Left hindlimb (tissue), 1 donor: ENCODE measurements at places on chromosomes 2 and 18.

DNA sequence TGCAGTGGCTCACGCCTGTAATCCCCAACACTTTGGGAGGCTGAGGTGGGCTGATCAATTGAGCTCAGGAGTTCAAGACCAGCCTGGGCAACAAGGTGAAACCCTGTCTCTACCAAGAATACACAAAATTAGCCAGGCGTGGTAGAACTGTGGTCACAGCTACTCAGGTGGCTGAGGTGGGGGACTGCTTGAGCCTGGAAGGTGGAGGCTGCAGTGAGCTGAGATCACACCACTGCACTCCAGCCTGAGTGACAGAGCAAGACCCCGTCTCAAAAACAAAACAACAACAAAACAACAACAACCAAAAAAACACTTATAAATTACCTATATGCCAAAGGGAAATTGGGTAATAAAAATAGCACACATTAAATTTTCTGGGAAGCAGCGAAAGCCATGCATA is 141.6 kb downstream of the HDAC4 start:
- DNase-seq = no peak

DNA sequence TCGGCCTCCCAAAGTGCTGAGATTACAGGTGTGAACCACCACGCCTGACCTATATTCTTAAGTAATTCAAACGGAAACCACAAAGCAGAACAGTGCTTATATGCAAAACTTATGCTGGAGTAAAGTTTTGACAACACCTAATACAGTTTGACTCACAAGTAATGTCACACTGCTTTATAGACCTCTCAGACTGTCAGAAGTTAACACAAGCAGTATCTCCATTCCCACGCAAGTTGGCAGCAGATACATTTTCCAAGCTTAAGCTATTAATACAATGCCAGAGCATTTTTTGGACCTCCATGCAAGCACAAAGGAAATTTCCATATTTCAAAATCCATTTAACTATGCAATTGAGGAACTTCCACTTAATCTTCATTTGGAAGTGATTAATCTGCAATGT is 21.0 kb upstream of the SANBR start:
- no peak for DNase-seq

DNA sequence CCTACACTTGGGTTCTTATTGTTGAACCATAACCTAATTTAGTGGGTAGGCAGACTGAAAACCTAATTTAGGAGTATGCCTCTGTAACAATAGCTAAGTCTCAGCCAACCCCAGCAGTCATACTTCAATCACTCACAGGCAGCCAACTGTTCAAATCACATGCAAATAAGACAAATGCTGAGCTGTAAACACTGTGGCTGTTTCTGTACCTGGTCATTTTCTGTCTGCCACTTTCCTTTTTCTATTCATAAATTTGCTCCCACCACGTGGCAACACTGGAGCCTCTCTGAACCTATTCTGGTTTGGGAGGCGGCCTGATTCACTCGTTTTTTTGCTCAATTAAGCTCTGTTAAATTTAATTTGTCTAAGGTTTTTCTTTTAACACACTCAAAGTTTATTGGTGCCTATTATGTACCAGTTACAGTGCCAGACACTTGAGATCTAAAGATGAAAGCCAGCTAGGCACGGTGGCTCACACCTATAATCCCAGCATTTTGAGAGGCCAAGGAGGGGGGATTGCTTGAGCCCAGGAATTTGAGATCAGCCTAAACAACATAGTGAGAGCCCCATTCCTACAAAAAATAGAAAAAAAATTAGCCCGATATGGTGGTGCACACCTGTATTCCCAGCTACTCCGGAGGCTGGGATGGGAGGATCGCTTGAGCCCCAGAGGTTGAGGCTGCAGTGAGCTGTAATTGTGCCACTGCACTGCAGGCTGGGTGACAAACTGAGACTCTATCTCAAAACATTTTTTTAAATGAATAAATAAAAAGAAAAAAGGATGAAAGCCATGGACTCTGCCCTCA is 41.1 kb downstream of the THNSL2 start:
- no peak for DNase-seq

DNA sequence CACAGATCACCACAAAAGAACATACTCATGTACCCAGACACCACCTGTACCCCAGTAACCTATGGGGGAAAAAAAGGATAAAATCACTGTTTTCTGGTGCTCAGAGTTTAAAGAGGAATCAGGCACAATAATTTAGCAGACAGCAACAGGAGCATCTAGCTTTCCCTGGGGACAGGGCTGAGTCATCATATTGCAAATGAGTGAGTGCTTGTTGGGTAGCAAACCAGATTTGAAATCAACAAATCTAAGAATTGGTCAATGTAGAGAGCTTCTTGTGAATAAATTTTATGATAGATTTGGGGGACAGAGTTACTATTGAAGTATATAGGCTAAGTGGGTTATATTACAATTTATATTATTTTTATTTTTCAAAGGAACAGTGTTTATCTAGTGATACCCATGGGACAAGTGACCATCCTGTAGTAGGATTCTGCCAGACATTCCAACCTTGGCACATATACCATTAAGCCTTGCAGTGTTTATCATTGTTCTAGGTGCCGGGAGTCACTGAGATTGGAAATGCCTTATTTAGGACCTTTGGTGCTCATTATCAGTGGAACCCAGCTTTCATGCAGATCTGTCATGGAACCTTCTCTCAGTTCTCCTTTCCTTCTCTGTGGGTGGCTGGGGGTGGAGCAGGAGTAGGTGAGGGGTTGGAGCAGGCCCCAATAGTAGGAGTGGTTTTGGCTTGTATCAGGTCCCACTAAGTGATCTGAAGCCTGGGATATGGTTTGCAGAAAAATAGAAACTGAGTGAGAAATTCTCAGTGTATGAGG is 117.2 kb downstream of the CERS6 start:
- DNase-seq = no peak

DNA sequence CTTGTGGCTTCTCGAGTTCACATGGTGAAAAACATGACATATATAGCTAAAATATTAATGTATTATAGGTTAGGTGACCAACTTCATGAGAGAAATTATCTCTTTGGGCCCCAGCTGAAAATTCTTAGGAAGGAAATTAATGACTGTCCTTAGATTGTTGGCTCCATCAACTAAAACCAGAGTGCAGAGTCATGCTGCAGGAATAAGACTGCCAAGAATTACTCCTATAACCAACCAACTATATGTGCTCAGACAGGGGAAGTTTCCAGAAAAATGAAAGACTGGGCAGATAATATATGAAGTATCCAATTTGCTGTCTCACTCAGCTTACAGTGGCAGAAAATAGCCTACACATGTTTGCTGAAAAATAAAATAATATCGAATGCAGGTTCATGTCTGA is 71.0 kb upstream of the TMEFF2 start:
- DNase-seq = no peak

GRCh38 chr2:230160112-230160660 is 59.6 kb downstream of the SP110 start:
- DNase-seq = peak; percentile 55

DNA sequence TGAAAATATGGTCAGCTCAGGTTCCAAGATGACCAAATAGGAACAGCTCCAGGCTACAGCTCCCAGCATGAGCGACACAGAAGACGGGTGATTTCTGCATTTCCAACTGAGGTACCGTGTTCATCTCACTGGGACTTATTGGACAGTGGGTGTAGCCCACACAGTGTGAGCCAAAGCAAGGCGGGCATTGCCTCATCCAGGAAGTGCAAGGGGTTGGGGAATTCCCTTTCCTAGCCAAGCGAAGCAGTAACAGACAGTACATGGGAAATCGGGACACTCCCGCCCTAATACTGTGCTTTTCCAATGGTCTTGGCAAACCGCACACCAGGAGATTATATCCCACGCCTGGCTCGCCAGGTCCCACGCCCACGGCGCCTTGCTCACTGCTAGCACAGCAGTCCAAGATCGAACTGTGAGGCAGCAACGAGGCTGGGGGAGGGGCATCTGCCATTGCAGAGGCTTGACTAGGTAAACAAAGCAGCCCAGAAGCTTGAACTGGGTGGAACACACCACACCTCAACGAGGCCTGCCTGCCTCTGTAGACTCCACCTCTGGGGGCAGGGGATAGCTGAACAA is 57.5 kb downstream of the WDPCP start:
- DNase-seq = no peak

- peak; percentile 54 for DNase-seq
Measured at GRCh38 chr18:3062798-3063680, 50.1 kb upstream of the LPIN2 start.

GRCh38 chr2:12046641-12047040 is 300.2 kb downstream of the LPIN1 start:
- DNase-seq = no peak

DNA sequence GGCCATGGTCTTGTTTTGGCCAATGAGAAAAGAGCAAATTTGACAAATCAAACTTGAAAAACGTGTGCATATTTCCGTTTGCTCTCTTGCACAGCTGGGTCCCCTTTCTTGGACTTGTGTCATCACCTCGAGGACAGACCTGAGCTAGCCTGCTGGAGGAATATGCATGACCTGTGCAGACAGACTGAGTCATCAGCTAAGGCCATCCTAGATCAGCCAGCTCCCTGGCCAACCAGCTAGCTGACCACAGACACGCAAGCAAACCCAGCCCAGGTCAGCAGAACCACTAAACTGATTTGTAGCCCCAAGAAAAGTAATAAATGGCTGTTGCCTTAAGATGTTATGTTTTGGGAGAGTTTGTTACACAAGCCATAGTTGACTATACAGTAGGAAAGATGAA is 61.3 kb upstream of the PAX3 start:
- DNase-seq = no peak

DNA sequence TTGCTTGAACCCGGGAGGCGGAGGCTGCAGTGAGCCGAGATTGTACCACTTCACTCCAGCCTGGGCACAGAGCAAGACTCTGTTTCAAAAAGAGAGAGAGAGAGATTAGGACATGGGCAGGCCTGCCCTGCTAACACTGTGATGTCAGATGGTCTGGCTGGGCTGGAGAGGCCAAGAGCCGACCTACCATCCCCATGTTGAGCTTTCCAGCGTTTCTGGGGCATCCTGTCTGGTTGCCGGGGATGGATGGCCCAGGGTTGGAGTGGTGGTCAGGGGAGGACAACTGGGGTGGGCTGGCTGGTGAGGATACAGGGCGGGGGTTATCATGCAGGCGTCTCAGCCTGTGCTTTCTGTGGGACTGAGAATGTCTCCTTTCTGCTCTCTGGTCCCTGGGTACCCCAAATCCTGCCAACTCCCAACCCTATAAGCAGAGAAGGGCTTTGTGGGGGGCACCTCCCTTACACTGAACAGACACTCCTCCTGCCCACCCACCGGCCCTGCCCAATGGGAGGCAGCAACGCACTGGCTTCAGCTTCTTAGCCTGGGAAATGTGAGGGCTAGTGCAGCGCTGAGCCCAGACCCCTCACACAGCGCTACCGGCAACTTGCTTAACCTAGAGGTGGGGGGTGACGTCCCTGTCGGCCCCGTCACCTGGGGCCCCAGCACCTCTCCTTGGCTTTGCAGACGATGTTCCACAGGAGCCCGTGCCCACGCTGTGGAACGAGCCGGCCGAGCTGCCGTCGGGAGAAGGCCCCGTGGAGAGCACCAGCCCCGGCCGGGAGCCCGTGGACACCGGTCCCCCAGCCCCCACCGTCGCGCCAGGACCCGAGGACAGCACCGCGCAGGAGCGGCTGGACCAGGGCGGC is 5.4 kb downstream of the SNORC start:
- no peak for DNase-seq

DNA sequence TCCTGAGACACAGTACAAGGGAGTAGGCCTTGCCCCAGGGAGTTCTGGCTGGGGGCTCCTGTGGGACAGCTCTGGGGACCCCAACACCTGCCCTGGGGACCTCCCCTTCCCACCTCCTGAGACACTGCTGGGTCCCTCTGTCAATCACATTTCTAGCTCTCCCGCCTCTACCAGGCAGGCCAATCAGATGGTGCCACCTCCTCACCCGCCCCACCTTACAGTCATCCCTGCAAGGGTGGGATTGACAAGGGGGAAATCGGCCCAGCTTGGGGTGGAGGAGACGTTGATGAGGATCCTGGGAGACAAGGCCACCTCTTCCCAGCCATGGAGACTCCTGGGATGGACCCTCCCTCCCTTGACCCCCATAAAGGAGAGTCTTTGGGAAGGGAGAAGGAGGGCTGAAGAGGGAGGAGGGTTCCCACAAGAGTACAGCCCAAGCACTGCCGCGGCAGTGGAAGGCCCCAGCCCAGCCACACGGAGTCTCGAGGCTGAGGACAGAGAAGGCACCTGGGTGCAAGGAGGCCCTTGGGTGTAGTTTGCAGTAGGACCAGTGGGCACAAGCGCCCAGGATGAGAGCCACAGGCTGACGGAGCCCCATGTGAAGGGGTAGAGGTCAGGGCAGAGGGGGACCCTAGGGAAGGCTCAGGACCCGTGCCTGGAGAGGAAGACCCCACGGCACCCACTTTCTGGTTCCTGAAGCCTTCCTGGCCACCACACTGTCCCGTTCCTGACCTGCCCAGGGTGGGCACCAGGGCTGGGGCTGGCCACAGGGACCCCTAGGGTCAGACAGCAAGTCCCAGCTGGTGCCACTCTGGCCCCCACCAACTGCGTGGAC is 109.9 kb upstream of the OTOS start:
- DNase-seq = no peak

DNA sequence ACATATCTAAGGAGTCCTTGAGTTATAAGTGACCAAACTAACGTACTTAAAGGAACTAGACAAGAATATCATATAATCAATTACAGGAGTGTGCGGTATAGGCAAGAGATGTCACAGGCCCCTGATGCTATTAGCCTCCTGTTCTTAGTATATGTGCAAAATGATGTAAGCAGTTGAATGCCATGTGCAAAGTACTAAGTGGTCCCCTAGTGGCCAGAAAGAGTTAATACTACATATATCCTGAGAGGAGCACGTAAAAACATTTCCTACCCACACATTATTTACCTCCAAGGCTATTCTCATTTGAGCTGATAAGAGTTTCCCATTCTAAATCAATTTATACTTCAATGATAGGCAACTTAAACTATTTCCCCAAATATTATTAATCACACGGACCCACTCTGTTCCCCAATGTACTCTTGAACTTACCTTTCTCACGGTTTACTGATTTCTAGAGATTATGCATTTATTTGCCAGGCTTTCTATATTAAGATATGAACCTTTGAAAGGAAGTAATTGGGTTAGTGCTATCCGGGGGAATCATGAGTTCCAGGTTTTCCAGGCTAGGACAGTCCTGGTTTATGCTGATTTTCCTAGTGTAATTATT is 158.0 kb upstream of the KLHL14 start:
- DNase-seq = no peak

- no peak for DNase-seq
Measured at GRCh38 chr2:63827749-63828148, 13.9 kb upstream of the UGP2 start.

DNA sequence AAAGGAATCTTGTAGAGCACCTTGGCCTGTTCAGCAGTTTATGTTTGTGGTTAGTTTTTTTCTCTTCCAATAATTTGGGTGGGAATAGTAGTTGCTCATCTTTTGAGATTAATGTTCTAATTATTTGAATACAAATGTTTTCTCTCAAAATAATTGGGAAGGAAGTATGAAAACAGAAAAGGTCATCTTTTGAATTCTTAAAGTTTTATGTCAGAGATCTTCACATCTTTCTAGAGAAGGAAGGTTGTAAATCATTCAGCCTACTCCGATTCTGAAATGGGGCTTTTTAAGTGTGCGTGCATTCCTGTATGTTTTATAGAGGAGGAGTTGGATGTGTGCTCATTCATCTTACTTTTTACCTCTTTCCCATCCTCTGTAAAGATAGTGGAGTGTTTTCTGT is 29.0 kb downstream of the GRHL1 start:
- DNase-seq = no peak

- DNase-seq = peak; percentile 39
Measured at GRCh38 chr18:2173486-2173885, 397.8 kb downstream of the METTL4 start.
